NCI-H2227 treated with DMSO at 0.1 percent for 48 hours (cell line): ENCODE measurements at places on chromosomes 6 and 20.

DNA sequence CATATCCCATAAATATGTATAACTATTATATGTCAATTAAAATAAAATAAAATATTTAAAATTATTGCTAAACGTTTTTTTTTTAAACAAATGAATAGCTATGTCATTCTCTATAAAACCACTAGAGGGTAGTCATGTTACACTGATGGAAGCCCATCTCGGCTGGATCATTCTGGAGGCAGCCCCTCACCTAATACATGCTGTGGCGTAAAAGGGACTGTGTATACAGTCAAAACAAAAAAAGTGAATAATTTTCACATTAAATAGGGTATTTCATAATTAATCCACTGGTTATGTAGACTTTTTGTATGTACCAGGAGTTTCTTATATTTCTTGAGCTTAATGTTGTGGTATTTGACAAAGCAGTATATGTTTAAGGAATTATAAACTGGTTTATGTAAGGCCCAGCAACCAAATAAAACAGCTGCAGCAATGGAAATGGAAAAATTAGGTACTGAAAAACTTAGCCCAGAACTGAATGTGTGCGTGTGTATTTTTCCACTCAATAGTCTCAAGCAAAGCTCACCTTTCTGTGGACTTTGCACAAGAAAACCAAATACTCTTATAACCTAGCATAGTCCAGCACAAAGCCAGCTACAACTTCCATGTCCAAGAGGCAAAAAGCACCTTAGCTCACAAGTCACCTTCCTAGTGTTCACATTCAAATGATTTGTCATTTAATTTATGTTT, 81.7 kb downstream of the COL9A1 start:
- peak; percentile 30 for DNase-seq

DNA sequence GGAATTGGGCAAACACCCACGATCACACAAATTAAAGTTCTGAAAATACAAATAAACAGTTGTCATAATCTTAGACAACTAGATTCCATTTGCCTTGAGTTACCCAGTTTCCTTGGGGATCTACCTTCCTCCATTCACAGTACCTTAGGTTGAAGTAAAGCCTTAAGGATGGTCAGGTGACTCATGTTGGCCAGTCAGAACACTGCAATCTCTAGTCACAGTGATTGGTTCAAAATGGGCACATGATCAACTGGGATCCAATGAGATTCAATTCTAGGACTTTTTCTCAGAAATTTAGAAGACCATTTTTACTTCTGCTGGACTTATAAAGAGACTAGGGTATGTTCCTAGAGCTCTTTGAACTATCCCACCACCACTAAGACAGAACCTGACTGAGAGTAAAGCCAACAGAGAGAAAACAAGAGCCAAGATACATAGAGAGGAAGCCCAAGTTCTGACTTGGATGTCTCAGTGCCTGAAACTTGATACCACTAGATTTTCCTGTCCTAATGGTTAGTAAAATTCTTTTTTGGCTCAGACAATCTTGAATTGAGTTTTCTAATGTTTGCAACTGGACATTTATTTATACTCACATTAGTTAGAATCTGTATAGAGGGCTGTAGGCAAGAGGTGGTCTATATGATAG, 8.6 kb upstream of the CLIC5 start:
- DNase-seq: no peak

- DNase-seq: no peak
Measured at GRCh38 chr6:63352544-63353285, 32.9 kb upstream of the LGSN start.

DNA sequence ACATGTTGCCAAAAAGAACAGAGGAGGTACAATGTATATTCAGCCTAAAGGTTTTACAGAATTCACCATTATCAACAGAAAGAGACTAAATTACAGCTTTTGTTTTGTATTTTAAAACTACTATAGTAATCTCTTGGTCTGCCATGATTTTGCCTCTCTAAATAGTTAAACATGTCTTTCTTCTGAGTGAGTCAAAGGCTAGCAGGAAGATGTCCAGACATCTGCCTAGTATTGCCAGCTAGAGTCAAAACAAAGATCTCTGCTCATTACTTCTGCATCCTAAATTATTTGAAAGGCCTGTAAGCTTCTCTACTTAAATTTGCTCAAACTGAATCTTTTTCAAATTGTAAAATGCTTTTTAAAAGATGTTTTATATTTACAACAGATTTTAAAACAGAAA, 8.8 kb downstream of the ASF1A start:
- DNase-seq: no peak

DNA sequence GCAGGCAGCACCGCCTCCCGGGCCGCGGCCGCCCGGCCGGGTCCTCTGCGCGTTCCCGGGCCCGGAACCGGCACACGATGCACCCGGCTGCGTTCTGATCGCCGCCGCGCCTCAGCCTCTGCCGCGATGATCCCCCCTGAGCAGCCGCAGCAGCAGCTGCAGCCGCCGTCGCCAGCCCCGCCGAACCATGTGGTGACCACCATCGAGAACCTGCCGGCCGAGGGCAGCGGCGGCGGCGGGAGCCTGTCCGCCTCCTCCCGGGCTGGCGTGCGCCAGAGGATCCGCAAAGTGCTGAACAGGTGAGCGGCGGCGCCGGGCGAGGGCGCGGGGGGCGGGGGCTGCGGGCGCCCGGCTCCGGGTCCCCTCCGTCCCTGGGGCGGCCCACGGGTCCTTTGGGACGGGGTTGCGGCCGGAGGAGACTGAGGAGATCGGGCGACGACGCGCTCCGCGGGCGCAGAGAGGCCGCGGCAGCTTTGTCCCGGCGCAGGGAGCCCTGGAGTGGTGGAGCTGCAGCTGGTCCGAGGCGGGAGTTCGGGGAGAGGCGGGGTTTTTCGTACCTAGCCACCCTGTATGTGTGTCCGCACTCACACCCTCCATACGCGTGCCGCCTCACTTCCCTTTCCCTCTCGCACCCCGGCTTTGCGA, 659 bp downstream of the SLC35F1 start:
- DNase-seq: no peak

DNA sequence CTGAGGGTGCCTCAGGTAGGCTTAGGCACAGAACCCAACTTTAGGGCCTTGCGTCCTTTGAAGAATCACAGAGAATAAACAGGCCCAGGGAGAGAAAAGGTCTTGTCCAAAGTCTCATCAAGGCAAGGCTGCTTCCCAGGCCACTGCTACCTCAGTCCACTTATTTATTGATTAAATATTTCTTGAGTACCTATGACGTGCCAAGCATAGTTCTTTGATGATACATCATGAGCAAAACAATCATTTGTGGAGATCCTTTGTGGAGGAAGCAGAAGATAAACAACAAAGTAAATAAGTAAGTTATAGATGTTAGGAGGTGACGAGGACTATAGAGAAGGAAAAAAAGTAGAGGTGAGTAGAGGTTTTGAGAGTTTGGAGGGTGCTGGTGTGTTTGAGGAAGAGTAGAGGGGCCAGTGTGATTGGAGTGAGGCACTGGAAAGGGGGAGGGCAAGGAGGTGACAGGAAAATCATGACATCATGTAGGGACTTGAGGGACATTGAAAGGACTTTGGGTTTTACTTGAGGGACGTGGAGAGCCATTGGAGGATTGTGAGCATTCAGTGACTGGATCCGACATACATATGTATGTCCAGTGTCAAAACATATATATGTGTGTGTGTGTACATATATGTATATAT, 14.1 kb upstream of the CHMP4B start:
- DNase-seq: no peak

- no peak for DNase-seq
Measured at GRCh38 chr6:20652299-20653084, 118.2 kb downstream of the CDKAL1 start.

DNA sequence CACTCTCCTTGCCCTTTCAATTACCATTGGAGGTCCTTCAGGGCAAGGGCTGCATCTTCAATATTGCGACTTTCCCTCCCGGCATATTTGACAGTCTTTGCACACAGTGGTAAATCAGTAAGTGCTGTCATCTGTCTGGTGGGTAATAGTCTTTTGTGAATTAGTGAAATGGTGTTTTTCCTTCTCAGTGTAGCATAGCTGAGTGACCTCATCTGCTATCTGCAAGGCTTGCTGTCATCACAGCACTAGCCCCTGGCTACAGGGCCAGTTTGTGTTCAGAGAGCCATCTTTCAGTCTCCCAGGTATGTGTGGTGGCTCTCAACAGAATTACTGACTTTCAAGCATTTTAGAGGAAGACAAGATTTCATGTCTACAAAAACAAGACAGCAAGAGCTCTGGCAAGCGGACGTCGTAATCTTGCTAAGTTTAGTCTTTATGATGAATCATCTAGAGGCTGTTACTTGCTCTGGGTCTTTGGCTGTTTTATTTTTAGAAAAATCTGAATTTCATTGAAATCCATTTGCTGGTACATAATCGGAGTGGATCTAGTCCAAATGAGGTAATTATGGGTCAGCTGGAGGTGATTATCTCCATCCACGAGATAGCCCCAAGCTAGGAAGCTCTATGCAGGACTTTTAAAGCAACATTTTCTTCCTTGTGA, 528.9 kb downstream of the EPM2A start:
- no peak for DNase-seq

GRCh38 chr6:4606821-4607704, 169.1 kb upstream of the CDYL start:
- peak; percentile 3 for DNase-seq

DNA sequence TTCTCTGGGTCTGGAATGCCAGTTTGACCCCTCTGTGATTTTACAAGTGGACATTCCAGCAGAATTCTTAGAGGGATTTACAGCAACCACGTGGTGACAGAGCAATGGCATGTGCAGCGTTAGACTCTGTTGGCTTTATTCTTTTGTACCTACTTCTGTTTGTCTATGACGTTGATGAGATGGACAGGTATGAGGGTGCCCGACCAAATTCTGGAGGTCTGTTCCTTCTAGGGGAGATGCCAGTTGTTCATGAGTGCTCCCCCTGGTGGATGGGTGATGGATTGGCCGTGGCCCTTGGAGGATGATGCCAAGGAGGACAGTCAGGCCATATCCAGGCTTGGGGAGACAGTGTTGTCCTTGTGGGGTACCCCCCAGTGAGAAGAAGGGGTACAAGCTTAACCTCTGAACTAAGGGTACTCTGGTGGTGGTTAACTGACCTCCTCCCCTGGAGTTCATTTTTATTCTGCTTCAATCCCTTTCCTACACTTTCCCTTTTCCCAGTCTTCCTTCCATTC, 198.6 kb downstream of the DTNBP1 start:
- DNase-seq: no peak

- no peak for DNase-seq
Measured at GRCh38 chr20:34388000-34388399, 24.9 kb downstream of the ITCH start.

GRCh38 chr20:8870652-8871051, 198.2 kb upstream of the PLCB4 start:
- DNase-seq: no peak

GRCh38 chr6:142075516-142076101, 57.1 kb upstream of the GJE1 start:
- DNase-seq: no peak

DNA sequence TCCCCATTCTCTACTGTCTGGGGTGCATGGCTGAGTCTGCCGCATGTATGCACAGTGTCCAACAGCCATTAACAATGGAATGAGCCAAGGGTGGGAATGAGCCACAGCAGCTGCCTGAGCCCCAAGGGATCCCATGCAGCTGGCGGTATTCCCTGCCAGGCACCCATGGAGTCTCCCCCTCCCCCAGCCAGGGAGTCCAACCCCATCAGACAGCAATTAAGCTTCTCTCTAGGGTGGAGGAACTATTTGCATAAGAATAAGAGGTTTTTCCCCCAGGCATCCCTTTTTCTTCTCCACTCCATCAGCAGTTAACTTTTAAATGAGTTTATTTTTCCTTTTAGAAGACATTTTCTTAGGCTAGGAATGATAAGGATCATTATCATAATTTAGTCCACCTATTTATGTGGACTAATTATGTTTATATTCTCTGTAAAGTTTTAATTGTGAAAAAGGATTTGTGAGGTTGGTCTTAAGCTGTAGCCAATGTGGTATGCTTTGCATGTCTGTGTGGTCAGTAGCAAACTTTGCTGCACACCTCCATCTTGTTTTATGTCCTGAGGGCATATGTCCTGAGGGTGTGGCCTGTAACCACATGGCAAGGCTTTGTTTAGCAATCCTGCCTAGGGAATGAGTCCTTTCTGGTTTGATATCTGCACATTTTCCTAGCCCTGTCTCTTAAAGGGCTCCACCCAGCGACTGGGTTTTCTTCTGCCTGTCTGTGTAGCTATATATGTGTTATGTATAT, 158.9 kb upstream of the OLIG3 start:
- no peak for DNase-seq

DNA sequence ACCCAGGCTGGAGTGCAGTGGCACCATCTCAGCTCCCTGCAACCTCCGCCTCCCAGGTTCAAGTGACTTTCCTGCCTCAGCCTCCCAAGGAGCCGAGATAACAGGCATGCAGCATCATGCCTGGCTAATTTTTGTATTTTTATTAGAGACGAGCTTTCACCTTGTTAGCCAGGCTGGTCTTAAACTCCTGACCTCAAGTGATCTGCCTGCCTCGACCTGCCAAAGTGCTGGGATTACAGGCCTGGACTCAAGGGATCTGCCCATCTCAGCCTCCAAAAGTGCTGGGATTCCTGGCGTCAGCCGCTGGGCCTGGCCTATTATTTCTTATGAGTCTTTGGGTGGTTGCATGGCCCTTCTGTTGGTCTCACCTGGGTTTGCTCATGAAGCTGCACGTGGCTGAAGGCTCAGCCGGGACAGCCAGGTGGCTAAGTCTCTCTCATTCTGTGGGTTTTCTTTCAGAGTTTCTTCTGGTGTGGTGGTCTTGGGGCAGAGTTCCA, 45.6 kb upstream of the NCOA3 start:
- DNase-seq: no peak

DNA sequence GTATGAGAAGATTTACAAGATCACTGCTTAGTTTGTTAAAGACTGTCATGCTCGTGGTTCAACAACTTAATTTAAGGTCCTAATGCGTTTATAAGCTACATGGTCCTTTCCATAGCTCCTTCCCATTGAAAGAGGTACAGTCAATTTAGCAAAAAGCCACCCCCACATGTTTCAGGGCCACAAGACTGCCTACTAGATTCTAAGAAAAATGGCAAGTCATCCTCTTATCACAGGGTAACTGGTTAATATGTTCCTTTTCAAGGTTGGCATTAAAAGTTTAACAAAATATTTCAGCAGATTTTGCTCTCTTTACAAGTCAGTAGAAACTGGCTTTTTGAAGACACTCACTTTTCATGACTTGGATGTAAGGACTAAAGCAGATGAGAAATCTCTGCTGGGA, 15.7 kb downstream of the GSTA3 start:
- no peak for DNase-seq

- peak; percentile 59 for DNase-seq
Measured at GRCh38 chr20:19995220-19995863, 21.8 kb upstream of the NAA20 start.

GRCh38 chr6:40986364-40986763, 52.7 kb downstream of the UNC5CL start:
- DNase-seq: no peak

GRCh38 chr6:87705070-87705691, 3.1 kb upstream of the AKIRIN2 start:
- DNase-seq: no peak

DNA sequence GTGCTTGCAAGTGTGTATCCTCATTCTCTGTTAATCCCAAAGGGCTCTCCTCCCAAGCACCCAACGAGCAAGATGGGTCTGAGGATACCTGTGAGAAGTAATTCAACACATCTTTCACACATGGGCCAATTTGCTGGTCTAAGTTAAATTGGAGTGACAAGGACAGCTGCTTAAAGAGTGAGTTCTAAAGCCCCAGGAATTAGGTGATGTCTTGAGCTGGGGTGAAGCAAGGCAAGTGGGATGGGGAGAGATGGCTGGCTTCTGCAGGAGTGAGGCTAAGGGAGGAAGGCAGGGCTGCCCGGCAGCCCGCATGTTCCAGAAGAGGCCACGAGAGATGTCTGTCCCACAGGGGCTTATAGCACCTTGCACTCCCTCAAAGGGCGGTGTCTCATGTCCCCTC, 288.5 kb downstream of the CDH26 start:
- no peak for DNase-seq

GRCh38 chr20:44022464-44022863, 107.8 kb downstream of the TOX2 start:
- no peak for DNase-seq
